HCT116 (cell line): ENCODE measurements at places on chromosomes 3 and 15. TPM values are rescaled to one million over a fixed set of nuclear protein-coding genes. Genes with fewer than 3 reads are reported as not detected.

DNA sequence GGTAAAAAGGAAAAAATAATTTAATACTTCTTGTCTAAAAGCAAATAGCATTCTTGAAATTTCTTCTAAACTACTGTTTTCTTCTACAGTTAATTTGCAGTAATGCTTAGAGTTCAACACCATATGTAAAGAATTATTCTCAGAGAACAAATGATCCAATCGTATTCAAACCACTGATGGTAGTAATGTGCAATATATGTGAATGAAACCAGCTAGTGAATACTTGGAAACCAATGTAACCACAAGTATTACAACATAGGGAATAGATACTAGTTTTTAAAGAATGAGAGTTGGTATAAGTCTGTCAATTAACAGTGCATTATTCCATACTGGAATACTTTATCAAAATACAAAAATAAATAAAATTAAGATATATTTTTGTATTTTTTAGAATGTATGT is 850.0 kb downstream of the DIPK2A start:
- no peak overlapping the region for H3K27ac ChIP-seq
- no peaks in the 10 kb centered on the region for H3K36me3 ChIP-seq
- DNase-seq = no peak
- H3K4me3 ChIP-seq = no peak overlapping the region

DNA sequence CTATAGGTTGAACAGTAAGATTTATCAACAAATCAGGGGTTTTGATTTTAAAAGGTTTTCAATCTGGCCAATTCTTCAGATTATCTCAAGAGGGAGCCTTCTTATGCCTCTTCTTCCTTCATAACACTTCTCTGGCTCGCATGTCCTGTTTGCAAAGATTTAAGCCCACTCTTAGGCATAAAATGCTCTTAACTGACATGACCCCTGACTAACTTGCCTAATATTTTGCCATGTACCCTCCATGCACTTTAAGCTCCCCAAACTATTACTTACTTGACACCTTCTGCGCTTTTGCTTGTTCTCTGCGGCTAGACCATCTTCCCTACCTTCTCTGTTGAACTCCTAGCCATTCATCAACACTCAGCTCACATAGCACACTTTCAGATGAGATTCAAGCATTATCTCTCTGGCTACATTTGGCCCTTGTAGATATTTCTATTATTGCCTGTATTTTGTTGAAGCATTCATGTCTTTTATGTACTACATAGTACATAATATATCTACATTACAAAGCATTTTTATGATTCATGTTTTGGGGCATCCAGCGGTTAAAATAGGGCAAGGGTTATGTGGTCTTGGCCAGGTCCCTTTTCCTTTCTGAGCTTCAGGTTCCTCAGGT is 1.0 kb upstream of the ARIH1 start:
- H3K36me3 ChIP-seq = peaks cover 6% of the 10 kb centered on the region; the same call in 1 of the 2 replicates
- peaks cover 8% of the 10 kb centered on the region; the same call in 1 of the 2 replicates for H3K4me1 ChIP-seq
- no peak for DNase-seq
- H3K27me3 ChIP-seq = no peaks in the 10 kb centered on the region

DNA sequence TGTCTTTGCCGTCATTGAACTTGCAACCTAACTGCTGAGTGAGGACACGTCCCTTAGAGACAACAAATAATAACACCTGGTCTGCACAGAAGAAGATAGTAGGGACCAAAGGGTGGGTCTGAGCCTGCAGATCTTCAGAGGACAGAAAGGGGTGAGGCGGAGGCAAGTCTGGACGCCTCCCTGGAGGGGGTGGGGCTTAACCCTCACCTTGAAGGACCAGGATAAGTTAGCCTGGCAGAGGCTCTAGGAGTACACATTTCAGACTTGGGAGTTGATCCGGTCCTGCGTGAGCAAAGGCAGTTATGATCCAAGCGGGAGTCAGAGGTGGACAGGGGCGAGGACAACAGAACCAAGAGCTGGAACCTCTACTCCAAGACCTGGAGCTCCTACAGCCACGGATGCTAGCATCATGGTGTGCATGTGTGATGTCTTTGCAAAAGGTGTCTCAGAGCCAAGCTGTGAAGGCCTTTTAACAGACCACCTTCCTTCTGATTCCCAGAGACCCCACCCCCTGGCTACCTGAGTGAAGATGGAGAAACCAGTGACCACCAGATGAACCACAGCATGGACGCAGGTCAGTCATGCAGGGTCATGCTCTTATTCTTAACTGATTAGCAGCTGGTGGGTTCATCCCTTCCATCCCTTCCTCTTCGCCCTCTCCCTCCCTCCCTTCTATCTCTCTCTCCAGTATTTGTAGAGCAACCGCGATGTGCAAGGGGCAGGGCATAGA is 88.0 kb downstream of the AAGAB start:
- H3K4me1 ChIP-seq = peaks cover 16% of the 10 kb centered on the region
- no peak overlapping the region for H3K27ac ChIP-seq
- H3K4me3 ChIP-seq = no peak overlapping the region
- 0 out of 2 replicates have a peak, but pooled peaks cover 2% of the 10 kb centered on the region for H3K36me3 ChIP-seq

- H3K27me3 ChIP-seq = no peaks in the 10 kb centered on the region
- peak overlapping the region; percentile 41; the same call in 1 of the 2 replicates for H3K27ac ChIP-seq
- DNase-seq = no peak
These were observed 2.3 kb upstream of the TM4SF19 start for GRCh38 chr3:196340466-196340865.

The STXBP5L gene
- not detected for total RNA-seq

The PLSCR2 gene
- total RNA-seq = not detected

GRCh38 chr15:78399091-78399490 is 38.9 kb upstream of the IREB2 start:
- no peaks in the 10 kb centered on the region for H3K27me3 ChIP-seq
- H3K4me3 ChIP-seq = no peak overlapping the region

DNA sequence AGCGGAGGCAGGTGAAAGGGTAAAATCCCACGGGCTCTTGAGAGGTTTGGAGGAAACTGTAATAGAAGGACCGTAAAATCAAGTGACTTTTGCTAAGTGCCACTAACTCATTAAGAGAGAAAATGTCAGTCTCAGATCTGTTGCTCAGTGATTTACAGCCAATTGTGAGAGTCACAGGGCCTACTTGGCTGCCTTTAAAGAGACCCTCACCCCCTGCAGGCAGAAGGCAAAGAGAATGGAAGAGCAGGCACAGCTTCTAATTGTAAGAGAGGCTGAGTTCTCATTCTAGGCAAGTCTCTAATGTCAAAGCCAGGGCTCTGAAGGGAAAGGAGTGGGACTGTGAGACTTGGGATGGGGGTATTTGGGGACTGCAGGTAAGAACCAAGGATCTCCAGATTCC is 9.3 kb upstream of the SYNM start:
- DNase-seq = no peak
- H3K36me3 ChIP-seq = no peaks in the 10 kb centered on the region
- peaks cover 3% of the 10 kb centered on the region; the same call in 1 of the 2 replicates for H3K4me1 ChIP-seq
- H3K27me3 ChIP-seq = no peaks in the 10 kb centered on the region
- no peak overlapping the region for H3K27ac ChIP-seq
